ENCODE measurements at places on chromosomes 2 and 18. TPM values are rescaled to one million over a fixed set of nuclear protein-coding genes. Genes with fewer than 3 reads are reported as not detected.

The CYP26B1 gene
- under 0.01 TPM for total RNA-seq

The HOXD4 gene
- 0.21 TPM for total RNA-seq

The NYAP2 gene
- 0.10 TPM for total RNA-seq

The IL1A gene
- total RNA-seq: 23.4 TPM

The TMEM37 gene
- not detected for total RNA-seq

The ANKRD36C gene
- 83.4 TPM for total RNA-seq

The ALLC gene
- total RNA-seq: not detected

The LRPPRC gene
- total RNA-seq: 57.8 TPM

The GAL3ST2 gene
- total RNA-seq: 2.5 TPM

The MATN3 gene
- not detected for total RNA-seq

The PMAIP1 gene
- 95.0 TPM for total RNA-seq

The SERPINB4 gene
- not detected for total RNA-seq

The SPP2 gene
- not detected for total RNA-seq

The GALNT3 gene
- 20.4 TPM for total RNA-seq

The ALPP gene
- total RNA-seq: not detected

The ITGA6 gene
- 116 TPM for total RNA-seq

The AGXT gene
- not detected for total RNA-seq

The MEP1B gene
- total RNA-seq: not detected

The LOXHD1 gene
- 0.63 TPM for total RNA-seq

The ALPG gene
- not detected for total RNA-seq

The MAB21L4 gene
- not detected for total RNA-seq
